ENCODE measurements at places on chromosomes 16 and 17.

DNA sequence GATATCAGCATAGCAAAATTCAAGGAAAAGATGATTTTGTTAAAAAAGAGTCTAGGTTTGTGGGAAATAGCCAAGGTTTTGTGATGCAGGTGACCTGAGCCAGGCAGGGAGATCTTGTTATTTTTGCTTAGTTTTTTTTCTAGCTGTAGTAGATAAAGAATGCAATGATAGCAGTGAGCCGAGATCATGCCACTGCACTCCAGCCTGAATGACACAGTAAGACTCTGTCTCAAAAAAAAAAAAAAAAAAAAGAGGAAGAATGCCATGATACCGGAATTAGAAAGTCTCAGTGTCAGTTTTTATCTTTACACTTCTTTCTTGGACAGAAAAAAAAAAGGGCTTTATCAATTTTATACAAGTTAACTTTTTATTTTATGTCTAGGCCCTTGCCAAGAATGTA is 27.5 kb downstream of the TMEM238L start:
- no peak for DNase-seq

DNA sequence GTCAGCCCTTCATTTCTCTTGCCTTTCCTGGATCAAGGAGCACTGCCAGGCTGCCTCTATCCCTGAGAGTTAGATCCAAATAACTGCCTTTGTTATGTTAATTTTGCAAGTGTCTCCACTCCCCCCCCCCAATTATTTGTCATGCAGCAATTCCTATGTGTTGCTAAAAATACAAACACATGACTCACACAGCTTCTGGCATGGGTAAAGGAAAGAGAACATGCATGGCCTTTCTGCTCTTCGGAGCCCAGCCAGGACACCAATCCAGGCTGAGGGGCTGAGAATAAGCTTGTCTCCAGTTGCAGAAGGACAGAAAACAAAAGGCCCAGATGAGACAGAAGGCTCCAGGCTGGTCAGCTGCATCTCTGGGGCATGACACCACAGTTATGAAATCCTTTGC is 148.0 kb upstream of the TNRC6C start:
- DNase-seq, result no peak

GRCh38 chr16:10883004-10883403 is 6.0 kb downstream of the CIITA start:
- no peak for DNase-seq

DNA sequence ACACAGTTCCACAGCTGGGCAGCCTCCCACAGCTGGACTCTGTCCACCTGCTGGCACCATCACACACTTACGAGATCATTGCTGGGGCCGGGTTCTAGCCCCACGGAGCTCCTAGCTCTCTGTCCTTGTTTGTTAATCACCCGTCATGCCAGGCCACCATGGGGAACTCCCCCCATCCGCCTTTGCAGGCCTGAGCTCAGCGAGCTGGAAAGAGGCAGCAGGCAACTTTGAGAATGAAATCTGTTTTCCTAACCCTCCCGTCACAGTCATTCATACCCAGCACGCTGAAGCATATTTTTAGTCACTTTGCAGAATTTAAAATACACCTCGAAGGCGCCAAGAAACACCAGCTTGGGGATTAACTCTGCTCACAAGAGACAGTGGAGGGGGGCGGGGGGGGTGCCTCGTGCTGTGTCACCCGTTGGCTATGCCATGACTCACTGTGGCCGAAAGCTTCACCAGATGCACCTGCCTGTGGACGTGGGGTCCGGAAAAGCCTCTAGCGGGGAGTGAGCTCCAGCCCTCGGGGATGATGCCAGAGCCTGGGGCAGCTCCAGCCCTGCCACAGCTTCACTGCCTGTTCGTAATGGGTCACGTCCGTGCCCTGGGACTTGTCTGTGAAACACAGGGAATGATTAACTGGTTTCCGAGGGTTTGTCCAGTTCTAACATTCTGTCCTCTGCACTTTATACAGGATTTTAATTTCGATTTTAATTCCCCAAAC is 1.4 kb upstream of the SPNS2 start:
- no peak for DNase-seq

DNA sequence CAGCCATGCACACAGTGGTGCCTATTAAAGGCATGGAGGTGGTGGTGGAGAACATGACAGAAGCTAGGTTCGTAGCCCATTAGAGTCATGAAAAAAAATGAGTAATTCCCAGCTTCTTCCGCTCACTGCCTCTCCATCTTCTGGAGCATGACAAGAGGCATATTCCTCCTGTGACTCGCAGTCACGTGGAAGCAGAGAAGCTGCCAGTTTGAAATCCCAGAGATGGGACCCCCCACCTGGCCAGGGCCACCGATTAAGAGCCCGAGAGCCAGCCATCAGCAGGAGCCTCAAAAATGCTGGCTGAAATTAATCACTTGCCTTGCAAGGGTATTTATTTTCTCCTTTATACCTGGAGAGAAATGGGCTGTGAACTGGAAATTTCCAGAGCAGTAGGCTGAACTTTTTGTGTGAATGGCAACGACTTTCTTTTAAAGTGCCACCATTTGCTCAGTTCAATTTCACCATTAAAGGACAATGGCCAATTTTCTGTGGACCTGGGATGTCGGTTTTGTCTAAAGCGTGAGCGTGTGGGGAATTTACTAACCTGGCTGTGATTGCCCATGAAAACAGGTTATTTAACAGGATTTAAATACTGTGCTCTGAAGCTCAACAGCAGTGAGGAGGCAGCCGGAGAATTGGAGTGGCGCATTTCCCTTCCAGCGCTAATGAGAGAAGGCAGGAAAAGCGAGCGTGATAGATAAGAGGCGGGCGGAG is 189.7 kb upstream of the SDK2 start:
- DNase-seq, result no peak

DNA sequence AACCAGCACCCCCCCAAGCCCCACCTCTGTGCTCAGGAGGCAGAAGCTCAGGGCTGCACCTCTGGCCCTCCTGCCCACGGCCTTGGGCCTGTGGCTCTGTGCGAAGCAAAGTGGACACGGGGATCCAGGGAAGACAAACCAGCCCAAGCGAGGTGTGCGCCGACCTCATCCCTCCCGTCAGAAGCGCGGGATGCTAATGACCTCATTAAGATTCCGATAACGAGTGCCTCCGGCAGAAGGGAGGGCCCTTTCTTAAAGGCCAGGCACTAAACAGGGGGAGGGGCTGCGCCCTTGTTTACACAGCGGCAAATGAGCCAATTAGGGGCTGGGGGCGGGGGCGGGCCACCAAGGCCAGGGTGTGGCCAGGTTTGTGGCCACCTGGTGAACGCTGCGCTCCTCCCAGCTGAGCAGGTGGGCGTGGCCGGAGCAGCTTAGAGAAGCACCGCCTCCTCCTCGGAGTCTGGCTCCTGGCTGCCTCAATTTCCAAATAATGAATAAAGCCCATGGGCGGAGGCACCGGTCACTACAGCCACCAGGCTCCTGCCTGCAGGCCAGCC is 3.2 kb downstream of the CBX4 start:
- DNase-seq, result no peak

DNA sequence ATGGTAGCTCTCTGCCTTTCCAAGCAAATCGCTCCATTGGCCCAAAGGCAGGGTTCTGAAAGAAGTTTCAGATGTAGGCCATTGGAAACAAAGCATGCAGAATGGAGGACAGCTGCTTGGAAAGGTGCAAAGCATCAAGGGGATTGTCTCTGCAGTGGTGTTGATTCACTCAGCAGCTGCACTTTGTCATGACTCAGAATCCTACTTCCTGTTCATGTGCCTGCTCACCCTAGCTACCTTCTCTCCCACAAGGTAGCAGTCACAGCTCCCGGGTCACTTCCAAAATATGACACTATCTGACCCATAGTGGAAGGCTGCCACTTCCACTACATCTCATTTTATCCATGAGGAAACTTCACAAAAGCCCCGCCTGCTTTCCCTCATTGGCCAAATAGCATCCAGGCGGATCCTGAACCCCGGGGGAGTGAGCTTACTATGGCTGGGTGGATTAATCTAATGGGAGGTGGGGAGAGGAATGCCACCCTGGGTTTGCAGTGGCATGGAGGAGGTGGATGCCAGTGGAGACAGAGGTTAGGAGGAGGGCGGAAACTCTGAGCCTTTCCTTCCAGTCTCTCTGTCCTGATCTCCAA is 74.7 kb upstream of the NKD1 start:
- DNase-seq, result no peak

- no peak for DNase-seq
Observed at GRCh38 chr16:305916-306626, 23.1 kb downstream of the PDIA2 start.

DNA sequence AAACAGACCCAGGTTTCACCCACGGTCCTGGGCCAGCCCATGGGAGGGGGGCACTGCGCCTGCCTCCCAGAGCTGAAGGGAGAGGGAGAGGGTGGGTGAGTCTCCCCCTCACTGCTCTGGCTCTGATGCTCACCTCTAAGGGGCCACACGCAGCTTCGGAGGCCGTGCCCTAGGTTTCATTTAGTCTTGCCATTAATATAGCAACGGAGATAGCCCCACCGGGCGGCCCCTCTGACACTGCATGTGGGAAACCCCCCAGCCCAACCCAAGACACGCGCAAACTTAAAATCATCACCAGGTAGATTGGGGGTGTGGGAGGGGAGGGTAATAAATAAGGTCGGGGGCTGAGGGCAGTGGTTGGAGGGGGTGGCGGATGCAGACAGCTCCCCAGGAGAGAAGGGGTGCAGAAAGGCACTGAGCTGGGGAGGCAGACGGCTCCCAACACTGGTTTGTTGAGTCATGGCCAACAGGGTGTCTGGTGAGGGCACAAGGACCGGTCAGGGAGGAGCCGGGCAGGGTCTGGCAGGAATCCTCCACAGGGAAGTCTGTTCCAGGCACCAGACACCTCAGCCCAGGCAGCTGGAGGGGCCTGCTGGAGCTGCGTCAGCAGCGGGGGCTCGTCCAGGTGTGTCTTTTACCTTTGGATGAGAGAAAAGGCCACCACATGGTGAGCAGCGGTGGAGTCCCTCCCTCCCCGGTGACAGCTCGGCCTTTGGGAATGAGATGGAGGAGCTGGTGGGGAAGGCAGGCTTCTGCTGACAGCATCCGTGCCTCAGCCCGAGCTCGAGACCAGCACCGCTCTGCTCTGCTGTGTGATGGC is 32.0 kb upstream of the DOC2B start:
- no peak for DNase-seq

DNA sequence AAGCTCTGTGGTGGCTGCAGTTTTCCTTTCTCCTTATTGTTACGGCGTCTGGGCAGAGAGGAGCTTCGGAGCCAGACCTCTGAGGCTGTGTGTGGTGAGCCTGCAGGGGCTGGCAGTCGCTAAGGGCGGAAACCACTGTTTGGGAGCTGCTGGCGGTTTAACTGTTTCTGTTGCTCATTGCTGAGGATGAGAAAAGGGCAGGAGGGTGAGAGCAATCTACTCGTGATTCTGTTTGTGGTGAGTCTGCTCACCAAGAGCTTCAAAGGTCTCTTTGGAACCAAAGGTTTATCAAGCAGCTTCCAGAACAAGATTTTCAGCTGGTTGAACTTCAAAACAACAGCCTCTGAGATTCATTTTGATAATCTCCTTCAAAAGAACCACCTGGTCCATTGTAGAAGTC is 143.9 kb downstream of the ANKFN1 start:
- DNase-seq, result peak; percentile 8

GRCh38 chr17:21245639-21246084 is 7.5 kb downstream of the NATD1 start:
- no peak for DNase-seq

- DNase-seq, result peak; percentile 38
Observed at GRCh38 chr17:73595479-73595878, 48.8 kb downstream of the SDK2 start.

DNA sequence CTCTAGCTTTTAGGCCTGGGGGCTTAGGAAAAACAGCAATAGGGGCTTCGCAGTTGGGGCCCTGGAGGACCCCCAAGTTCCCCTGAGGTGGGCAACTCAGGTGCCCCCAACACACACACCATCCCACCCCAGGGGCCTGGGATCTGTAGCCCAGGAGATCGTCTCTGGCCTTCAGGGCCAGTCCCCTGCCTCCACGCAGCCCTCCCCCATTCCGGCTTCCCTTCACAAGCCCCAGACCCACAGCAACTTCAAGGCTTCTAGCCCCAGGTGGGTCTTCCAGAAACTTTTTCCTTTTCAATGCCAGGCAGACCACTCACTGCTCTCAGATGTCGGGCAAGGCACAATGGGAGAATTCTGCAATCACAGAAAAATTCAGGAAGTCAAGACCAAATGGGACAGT is 79.4 kb downstream of the C16orf78 start:
- no peak for DNase-seq

- no peak for DNase-seq
Observed at GRCh38 chr17:48586355-48587258, 3.4 kb downstream of the HOXB3 start.

GRCh38 chr16:66136841-66137240 is 229.7 kb upstream of the CDH5 start:
- no peak for DNase-seq

- no peak for DNase-seq
Observed at GRCh38 chr16:883340-883739, 82.8 kb upstream of the GNG13 start.

DNA sequence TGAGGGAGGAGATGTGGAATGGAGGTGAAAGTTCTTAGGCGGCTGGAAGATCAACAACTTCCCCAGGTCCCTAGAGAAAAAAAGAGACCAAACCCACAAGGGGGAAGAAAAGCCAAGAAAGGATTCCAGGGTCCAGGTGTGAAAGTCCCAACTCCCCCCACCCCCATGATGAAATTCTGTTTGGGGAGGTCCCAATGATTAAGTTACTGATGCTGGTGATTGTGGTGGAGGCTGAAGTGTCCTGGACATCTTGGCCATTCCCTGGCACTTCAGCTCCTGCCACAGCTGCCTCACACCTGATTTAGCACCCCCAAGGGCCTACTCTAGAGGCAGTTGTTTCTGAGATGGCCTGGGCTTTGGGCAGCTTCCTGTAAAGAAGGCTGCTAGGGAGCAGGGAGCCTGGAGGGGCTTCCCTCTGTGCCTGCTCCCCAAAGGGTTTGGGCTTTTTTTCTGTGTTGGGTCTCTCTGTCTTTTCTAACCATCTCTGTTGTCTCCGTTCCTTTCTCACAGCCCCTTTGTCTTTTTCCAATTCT is 13.1 kb downstream of the HOXB4 start:
- DNase-seq, result no peak

GRCh38 chr17:12928736-12929135 is 89.1 kb downstream of the ELAC2 start:
- no peak for DNase-seq

DNA sequence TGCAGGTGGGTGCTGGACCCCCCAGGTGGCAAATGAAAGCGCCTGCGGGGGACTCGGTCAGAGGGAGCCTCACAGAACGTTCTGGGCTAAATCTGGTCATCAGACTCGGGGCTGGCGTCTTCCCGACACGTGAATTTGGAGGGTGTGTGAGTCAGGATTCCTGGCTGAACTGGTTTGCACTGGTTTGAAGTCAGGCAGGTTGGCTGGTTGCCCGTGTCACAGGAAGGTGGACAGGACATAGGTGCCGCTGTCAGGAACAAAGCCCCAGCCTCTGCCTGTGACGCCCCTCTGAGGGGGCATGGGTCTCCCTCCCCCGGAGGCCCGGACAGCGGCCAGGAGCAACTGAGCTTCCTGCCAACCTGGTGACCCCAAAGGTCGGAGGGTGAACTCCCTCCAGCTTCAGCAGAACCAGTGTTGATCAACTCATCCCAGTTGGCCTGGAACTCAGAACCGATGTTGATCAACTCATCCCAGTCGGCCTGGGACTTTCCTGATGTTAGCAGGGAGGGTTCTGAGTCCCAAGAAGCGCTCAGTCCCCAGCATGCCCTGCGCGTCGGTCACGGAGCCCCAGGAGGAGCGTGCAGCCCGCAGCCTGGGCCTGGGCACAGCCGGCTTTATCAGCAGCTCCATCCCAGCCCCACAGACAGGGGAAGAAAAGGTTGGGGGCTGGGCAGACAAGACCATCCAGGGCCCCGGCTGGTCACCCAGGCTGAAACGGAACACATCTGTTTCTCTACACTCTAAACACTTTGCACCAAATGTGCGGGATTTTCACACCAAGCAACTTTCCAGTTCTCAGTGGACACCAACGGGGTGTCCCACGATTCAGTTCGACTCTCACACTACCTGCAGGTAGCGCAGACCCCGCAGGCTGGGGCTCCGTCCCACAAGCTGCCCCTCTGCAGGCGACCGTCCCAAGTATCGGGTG is 14.4 kb upstream of the METRNL start:
- DNase-seq, result no peak

Data from stimulated activated CD8-positive, alpha-beta memory T cell treated with anti-CD3 and anti-CD28 coated beads, Interleukin-2, amount 100 ng/mL, for 48 hours (primary cell).